ENCODE measurements at places on chromosomes 6 and 20.

DNA sequence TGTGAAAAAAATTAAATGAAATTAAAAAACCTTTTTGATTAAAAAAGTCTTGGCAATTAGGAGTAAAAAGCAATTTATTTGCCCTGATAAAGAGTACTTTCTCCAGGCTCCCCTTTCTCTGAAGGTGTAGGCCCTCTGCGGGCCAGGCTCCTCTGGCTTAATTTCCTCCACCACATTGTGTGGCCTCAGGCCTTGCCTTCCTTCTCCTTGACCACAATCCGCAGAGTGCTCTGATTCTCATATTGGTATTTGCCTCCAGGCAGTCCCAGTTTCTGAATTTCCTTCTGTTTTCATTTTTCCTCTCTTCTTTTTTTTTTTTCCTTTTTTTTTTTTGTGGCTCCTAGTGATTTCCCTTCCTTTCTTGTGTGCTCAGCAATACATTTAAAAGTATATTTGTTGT, 96.4 kb downstream of the AIG1 start:
- no peak for DNase-seq

- no peak for DNase-seq
Observed at GRCh38 chr6:72238900-72239299, 352.6 kb downstream of the RIMS1 start.

- no peak for DNase-seq
Observed at GRCh38 chr20:34294563-34294962, 8.6 kb downstream of the AHCY start.

DNA sequence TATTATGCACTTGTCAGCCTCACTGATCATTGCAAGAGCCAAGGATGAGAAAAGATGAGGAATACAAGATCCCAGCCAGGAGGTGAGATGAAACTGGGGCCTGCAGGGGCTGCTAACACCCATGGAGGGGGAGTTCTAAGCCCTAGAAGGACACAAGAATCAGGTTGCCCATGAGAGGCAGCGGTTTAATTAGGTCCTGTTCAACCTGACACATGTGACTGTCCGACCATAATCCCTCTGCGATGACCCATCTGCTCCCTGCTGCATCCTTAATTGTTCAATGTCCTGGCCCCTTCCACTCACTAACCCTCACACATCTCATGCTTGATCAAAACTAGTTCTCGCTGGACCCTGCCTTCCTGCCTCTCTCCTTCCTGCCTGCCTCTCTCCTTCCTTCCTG, 52.2 kb upstream of the NNAT start:
- no peak for DNase-seq

DNA sequence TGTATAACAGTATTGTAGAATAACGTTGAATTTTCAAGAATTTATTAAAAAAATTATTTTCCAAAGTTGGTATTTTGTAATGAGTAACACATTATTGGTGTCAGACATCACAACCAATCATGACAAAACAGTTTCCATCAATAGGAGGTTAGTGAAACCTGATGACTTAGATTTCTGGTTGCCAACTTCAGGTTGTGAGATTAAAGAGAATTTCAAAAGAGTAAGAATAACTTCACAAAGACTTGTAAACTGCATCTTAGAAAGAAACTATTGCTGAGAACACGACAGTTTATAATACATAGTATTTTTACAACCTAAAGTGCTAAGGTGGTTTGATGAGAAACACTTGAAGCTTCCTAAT, 159.2 kb upstream of the ARG1 start:
- no peak for DNase-seq
